Keratinocyte (primary cell): ENCODE measurements at places on chromosomes 7 and 10.

- DNase-seq, result no peak
These were observed 260.1 kb downstream of the CCDC3 start for GRCh38 chr10:12741360-12741804.

DNA sequence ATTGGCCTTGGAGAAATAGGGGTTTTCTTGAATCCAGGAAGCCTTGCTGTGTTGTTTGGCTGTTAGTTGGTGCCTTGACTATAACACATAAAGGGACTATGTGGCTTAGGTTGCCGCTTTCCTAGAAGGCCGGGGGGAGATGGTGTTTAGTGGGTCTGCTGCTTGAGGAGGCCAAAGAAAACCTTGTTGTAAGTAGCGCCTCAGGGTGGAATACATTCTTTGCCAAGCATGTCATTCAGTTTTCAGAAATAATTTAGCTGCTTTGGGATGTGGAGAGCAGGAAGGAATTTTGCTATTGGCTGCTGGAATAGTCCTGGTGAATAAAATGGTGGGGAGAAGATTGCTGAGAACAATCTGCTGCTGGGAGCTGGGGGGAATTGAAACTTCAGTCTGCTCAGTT, 132.9 kb upstream of the WNT16 start:
- DNase-seq, result no peak

GRCh38 chr7:41472427-41473125, 230.3 kb downstream of the INHBA start:
- DNase-seq, result no peak

- no peak for DNase-seq
These were observed 53.8 kb downstream of the TASOR2 start for GRCh38 chr10:5738427-5738826.

- DNase-seq, result no peak
These were observed 42.8 kb downstream of the WNT2 start for GRCh38 chr7:117279931-117280557.

- no peak for DNase-seq
These were observed 514.7 kb upstream of the KCND2 start for GRCh38 chr7:119758254-119758653.

- no peak for DNase-seq
These were observed 856.4 kb downstream of the LRMDA start for GRCh38 chr10:76287856-76288255.

DNA sequence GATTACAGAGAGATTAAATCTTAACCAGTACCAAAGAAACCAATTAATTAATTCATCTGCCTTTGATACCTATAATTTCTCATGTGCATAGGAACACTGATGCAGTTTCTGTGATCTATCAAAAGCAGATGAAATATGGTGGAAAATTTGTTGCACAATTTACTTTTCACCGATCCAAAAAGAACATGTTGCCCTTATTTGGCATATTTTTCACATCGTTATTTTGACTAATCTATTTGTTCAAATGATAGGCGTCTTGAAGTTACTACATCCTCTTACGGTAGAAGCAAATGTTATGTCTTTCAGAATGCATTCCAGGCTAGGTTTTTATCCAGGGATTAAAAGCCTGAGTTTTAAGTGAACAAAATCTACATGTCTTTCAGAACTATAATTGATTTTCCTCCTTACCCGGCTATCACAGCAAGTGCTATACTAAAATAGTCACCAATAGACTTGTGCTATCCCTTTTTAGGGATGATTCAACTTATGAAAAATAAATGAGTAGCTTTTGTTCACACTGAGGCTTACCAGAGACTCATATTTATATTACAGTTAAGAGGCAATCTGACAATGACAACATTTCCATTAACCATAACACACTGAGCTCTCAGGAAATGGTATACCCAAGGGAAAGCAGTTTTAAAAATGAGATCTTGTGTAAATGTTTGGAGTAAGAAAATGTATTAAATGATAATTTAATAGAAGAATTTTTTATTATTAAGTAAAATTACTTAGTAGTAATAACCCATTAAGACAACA, 16.8 kb upstream of the TES start:
- DNase-seq, result no peak

GRCh38 chr10:8272794-8273425, 218.4 kb downstream of the GATA3 start:
- DNase-seq, result peak; percentile 26

DNA sequence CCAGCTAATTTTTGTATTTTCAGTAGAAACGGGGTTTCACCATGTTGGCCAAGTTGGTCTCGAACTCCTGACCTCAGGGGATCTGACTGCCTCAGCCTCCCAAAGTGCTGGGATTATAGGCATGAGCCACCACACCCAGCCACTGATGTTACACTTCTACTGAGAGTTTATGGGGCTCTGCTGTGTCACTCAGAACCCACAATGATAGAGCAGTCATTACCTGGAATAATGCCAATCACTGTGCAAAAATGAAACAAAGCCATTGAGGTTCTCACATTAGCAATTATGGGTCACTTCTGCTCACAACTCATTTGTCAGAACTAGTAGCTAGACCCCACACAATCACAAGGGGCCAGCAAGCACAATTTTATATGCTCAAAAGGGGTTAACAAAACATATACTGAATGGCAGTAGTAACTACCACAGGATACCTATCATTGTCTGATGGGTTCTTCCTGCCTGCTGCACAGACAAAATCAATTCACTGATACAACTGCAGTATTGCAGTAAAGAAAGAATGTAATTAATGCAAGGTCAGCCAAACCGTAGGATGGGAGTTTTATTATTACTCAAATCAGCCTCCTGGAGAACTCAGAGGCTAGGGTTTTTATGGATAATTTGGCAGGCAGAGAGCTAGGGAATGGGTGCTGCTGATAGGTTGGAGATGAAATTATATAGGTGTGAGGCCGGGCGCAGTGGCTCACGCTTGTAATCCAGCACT, 72.1 kb upstream of the TRIM24 start:
- no peak for DNase-seq

DNA sequence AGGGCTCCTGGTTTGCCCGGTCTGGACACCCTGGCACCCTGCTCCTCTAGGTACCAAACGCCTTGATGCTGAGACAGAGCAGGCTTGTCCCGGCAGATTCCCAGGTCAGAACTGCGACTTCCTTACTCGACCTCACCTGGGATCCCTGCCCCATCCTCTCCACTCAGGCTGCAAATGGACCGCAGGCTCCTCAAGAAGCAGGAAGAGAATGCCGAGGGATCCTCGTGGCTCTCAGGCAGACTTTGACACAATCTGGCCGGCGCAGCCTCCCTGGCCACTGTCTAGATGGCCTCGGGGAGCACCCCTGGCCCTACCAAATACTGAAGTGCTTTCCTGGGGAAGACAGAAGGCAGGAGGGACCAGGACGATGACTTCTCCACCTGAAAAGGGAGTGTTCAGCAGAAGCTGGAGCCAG, 421 bp upstream of the NODAL start:
- DNase-seq, result no peak

DNA sequence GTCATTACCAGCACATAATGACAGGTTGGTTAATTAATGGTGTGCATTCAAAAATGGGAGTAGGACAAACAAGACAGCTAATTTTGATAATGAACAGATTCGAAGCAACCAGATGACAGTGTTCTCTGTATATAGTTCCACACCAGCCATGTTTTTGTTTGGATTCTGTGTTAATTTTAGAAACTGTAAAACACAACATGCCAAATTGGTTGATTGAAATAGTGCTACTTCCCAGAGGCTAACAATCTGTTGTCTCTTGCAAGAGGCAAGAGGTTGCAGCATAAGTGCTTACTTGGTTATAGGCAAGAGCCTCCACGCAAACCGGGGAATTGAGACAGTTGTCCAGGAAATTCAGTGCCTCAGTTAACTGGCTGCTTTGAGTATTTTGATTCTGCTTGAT, 170.2 kb upstream of the HABP2 start:
- no peak for DNase-seq

DNA sequence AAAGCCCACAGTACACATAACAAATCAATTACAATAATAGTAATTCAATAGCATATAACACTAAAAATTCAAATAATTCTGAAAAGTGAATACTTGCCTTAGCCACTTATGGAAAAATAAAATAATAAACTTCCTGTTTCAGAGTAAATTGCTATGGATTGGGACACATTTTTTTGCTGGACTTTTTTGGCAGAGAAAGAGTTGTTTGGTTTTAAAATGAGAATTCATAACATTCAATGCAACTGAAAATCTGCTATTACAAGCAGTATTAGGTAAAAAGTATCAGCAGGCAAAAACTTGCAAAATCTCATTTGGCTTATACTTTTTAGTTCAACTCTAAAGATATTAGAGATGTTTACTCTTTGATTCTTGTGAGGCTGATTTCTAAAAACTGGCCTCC, 141.7 kb downstream of the NRCAM start:
- DNase-seq, result no peak

DNA sequence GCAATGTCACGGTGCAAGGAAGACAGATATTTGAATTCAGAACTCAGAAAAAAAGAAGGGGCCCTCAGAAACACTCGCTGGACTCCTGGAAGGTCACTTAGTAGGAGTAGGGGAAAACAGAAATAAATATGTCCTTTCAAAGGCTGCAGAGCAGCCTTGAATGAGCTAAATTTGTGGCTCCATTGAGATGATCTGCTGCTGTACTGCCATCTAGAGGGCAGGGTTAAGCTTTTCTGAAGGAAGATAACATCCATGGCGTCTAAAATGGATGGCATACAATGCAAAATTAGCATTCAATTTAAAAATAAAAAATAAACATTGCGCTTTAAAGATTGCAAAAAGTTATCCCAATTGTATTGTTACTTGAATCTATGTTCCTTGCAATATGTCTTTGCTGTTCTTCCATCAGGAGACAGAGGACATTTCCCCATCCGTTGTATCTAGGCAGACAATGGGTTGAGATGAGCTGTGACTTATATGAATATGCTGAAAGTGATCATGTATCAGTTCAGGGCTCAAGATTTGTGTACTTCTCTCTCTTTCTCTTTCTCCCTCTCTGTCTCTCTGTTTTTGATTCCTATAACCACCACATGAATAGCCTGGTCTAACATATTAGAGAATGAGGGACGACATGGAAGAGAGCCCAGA, 642.2 kb downstream of the SH2D4B start:
- DNase-seq, result no peak

DNA sequence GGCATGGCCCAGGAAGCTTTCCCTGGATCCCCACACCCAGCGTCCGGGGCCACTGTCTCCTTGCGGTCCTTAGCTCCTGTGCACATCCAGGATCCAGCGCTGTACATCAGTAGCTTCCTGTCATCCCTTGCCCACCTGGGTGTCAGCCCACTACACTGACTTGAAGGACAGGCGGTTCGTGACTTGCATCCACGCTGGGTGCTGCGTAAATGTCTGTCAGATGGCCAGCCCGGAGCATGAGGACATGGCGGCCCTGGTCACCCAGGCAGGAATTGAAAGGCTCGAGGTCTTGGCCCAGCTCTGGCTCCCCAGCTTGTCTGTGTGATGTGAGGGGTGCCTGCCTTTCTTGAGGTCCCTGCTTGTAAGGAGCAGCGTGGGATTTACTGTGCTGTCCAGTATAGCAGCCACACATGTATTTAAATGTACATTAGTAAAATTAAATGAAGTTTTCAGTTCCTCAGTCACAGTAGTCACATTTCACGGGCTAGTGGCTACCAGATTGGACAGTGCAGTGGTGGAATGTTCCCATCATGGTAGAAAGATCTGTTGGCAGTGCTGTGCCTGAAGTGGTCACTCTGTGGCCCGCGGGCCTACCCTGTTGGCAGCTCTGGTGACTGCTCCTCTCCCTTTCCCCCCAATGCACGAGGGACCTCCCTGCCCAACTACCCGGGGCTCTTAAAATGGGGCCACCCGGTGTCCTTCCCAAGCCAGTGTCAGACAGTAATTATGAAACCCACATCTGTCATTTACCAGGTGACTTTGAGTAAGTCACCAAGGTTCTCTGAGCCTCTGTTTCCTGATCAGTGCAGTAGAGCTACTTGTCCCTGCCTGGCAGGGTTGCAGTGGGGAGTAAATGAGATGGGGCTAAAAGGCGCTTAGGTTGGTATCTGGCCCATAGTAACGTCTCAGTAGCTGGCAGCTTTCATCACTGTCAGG, 97.8 kb upstream of the PPIF start:
- no peak for DNase-seq

GRCh38 chr7:21261627-21262594, 166.0 kb upstream of the SP4 start:
- no peak for DNase-seq

GRCh38 chr10:132989476-132990415, 47.4 kb upstream of the CFAP46 start:
- DNase-seq, result no peak

- no peak for DNase-seq
These were observed 149.2 kb downstream of the SH2D4B start for GRCh38 chr10:80686734-80687475.

DNA sequence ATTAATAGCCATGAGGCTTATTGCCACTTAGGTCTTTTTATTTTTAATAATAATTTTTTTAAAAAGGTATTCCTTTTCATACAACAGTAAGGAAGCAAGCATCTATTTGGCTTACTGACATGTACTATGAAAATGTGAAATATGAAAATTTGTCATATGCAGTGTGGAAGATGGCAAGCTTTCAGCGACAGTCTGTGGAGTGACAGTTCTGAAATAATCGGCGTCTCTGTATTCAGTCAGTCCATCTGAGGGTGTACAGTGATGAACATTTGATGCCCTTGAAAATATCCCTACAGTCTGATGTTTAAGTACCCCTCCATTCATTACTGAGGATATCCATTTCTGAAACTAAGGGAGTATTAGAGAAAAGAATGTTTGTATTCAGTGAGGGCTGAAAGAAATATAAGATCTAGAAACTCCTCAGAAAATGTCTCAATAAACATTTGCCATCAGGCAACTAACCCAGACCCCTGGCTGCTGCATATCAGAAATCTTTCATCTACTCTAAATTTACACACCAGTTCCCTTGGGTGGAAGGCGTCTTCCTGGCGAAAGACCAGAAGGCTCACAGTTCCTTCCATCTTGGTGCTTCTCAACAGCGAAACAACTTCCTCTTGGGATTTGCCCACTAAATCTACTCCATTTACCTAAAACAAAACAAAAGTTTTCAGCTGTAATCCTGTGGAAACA, 440.6 kb downstream of the PARD3 start:
- no peak for DNase-seq

- DNase-seq, result peak; percentile 86
These were observed 18.3 kb downstream of the LRRC20 start for GRCh38 chr10:70363971-70364771.

DNA sequence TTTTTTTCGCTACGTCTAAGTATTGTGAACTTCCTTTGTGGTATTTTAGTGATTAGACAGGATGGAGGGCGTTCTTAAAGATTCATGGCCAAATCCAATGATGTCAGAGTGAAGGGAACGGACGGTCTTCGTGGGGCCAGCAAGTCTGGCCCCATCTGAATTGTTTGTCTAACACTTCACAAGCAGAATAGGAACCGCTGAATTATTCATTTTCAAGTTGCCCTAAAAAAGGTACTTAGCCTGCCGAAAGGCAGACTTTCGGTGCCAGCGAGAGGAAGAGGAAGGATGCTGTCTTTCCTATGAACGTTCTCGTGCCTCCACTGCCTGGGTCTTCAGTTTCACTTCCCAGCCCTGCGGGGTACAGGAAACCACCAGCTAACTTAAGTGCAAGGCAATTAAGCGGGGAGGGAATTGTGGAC, 145.7 kb upstream of the SH2B2 start:
- DNase-seq, result no peak
